ENCODE measurements at places on chromosomes 4 and X.

- no peak for DNase-seq
Observed at GRCh38 chrX:84363663-84364062, 138.6 kb downstream of the HDX start.

DNA sequence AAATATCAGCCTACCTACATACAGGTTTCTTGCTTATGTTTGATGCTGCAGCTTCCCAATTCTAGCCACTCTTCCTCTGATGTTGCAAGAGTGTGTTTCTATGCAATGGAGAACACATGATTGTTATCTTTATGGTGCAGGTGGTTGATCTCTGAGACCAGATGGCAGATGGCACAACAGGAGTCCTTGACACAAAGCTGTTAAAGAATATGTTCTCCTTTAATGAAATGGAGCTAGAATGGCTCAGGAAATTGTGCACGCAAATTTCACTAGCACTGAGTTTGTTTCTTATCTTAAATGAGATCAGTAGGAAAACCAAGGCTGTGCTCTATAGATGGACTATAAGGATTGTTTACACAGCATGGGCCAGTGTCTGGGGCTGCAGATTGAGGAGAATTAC, 29.9 kb upstream of the TTC29 start:
- DNase-seq = no peak

DNA sequence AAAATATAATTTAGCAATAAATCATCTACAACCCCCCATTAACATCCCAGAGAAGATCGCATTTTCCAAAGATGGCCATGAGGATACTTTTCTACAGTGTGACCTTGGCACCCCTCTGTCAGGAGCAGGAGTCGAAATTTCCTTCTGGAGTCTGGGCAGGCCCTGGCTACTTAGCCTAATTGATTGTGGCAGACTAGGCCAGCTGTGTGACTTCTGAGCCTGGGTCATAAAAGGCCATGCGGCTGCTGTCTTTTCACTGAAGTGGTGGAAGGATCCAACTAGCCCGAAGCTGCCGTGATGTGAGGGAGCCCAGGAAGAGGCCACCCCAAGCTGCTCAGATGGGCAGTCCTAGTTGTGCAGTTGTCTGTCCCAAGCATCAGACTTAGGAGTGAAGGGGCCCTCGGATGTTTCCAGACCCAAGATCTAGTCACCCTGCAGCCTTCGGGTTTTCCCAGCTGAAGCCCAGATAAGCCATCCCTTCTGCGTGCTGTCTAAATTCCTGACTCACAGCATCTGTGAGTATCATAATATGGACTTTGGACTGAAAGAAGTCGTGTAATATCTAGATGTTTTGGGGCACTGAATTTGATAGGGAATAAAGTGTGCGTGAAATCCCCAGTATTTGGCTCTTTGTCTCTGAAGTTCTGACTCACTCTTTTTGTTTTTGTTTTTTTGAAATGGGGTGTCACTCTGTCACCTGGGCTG, 21.0 kb downstream of the PDK3 start:
- DNase-seq = peak; percentile 48

DNA sequence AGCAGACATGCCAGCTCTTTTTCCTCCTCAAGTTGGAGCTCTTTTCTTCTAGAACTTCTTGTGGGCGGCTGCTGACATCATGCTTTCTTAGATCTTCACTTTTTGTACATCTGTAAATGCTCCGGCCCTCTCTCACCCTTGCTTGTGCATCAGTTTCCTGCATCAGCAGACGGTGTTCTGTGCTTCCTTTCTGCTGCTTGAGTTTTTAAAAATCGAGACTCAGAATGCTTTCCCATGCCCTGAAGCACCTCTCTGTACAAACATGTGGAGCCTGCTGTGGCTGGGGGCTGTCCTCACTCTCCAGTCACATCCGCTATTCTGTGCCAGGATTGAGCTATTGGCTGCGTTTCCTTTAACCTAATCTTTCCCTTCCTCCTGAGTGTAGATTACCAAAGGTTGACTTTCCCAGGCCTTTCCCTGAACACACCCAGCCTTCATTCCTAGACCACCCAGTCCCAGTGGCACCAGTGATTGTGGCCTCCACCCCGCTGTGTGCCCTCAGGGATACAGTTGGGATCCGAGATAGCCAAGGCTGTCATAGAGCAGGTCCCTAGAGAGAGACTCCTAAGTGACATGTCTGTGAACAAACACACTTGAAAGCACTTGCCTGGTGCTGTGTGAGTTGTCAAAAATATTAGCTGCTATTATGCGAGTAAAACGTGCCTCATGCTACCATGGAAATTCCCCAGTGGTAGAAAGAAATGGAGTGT, 41.9 kb downstream of the TNIP2 start:
- DNase-seq = peak; percentile 24

GRCh38 chr4:48651914-48652313, 128.2 kb downstream of the FRYL start:
- no peak for DNase-seq

GRCh38 chrX:10612215-10612614, 8.2 kb downstream of the MID1 start:
- no peak for DNase-seq

DNA sequence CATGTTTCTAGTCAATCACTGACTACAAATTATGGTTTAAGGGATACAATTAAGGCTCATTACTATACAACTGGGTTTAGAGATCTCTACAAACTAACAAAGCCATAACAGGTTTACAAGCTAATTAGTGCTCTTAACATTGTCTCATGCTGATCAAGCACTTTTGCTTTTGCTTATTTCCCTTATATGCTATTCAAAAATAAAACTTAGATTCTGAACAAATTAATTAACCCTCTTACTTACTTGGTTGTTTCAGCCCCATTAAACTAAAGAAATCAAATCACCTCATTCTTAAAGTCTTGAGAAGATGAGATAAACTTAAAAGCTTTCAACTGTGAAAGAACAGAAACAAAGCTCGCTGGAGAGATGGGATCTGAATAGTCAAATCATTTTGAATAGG, 2024.5 kb upstream of the ADGRL3 start:
- DNase-seq = no peak

DNA sequence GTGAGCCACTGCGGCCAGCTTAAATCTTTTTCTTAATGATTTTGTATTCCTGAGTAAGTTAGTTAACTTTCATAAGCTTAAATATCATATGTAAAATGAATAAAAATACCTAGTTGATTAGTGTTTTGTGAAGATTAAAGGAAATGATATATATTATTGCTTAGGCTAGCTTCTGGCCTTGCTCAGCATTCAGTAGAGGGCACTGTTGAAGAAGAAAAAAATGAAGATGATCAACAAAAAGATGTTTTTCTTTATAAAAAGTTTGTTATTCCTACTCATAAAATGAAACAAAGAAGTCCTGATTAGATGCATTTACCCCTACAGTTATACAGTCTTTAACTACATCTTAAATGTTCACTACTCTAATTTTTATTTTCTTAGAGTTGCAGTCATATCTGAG, 797.7 kb downstream of the RAPGEF2 start:
- no peak for DNase-seq

DNA sequence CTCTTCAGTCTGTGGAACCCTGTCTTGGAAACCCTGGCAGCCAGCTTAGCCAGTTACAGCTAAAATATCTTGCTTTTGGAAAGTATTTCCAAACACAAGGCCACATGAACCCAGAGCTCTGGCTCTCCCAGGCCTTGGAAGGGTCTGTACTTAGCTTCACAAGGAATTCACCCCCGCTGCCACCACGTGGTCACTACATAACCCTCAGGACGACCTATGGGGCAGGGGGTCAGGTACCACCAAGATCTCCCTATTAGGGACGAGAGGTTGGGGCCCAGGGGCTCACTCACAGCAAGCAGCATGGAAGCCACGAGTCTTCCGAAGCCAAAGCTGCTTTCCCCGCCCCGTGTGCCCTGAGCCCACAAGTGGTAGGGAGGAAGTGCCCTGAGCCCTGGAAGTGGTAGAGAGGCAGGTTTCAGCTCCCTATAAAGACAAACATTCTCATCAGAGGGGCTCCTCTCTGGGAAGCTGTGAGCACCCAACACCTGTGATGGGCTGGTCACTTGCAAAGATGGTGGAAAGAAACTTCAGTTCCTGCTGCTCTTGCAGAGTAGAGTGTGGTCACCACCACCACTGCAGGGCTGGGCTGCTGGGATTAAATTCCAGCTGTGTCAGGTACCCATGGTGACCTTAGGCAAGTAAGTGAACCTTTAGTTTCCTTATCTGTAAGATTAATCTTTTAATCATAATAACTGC, 4.7 kb upstream of the JAKMIP1 start:
- no peak for DNase-seq

DNA sequence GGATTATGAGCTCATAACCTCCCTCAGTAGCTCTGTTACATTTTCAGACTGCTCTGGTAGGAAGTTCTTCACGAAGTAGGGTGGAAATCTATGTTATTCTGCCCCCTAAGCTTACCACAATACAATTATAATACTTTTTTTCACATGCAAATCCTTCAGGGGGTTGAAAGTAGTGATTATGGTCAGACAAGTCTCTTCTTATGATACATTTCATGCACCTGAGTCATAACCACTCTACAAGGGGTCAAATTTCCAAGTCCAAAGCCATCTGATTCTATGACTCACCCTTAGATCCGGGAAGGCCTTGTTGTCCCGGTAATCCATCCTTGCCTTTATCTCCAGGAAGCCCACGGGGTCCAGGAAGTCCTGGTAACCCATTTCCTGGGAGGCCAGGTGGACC, 95.2 kb downstream of the ATG4A start:
- DNase-seq = peak; percentile 15

- DNase-seq = no peak
Observed at GRCh38 chrX:40736170-40736505, 796 bp upstream of the MED14 start.

DNA sequence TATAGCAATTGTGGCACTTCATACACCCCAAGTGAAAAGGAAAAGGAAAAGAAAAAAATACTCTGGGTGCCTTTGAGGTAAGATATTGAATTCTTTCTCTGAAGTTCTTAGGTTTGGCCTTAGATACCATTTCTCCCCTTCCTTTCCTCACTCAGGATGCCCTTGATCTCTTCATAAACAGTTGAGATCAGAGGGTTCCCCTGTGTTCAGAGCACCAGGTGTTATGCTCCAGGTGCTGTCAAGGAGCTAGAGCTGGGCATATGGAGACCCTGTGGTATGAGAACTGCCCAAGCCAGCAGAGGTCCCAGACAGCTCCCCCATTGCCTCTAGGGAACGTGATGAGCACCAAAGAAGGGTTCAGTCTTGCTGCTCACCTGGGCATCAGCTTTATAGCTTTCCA, 17.1 kb upstream of the CD40LG start:
- DNase-seq = no peak

- no peak for DNase-seq
Observed at GRCh38 chr4:147492761-147493160, 11.9 kb downstream of the EDNRA start.

DNA sequence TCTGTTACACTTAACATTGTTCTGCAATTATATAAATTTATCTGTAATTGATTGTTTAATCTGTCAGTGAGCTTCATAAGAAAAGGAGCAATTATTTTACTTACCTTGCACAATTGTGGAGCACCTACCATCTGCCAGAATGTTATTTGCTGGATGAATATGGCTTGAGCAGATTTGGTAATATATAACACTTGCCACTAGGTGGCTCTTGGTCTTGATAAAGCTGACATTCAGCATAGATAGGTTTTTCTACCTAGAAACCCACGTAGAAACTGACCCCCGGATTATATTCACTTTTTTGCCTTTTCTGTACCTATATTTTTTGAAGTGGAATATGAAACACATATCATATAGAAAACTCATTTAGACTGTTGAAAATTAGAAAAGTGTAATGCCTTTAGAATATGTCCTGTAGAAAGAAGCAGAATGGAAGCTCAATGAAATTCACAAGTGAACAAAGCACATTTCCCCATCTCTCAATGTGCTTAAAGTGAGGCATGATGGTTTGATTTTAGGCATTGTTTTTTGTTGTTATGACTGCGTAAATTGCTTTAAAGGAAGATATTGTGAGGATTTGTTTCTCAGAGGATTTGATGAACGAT, 9.5 kb downstream of the RBPJ start:
- peak; percentile 16 for DNase-seq

GRCh38 chrX:105829011-105829410, 6.7 kb downstream of the NRK start:
- no peak for DNase-seq

GRCh38 chr4:157576671-157577217, 356.2 kb downstream of the GRIA2 start:
- no peak for DNase-seq

- DNase-seq = no peak
Observed at GRCh38 chr4:26900765-26901164, 40.1 kb downstream of the STIM2 start.

- DNase-seq = peak; percentile 58
Observed at GRCh38 chrX:71195964-71196649, 26.9 kb upstream of the GJB1 start.

GRCh38 chr4:105637408-105638176, 70.9 kb downstream of the INTS12 start:
- peak; percentile 67 for DNase-seq

DNA sequence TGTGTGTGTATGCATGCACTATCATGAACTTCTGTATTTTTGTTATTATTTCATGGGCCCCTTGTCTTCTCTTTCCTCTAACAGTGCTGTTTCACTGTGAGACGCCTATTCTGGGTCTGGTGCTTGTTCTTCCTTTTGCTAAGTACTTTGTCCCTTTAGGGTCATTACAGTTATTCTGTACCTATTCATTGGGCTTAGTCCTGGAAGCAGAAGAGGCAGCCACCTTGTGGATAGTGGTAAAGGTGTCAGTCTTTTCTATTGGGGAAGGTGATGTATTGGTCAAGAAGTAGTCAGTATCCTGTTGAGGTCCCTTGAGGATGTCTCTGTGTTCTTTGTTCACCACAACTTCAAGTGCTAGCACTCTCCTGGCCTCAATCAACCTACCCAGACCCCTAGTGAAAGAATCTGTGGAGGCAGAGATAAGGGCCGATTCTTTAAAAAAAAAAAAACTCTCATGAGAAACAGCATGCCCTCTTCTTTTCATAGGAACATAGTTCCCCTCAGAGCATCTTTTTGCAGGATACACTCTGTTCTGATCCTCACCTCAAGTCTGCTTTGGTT, 593.8 kb downstream of the SPRY1 start:
- DNase-seq = peak; percentile 33

GRCh38 chr4:15651676-15652075, 3.5 kb downstream of the FBXL5 start:
- DNase-seq = no peak

- no peak for DNase-seq
Observed at GRCh38 chr4:109359040-109359646, 56.7 kb upstream of the COL25A1 start.

DNA sequence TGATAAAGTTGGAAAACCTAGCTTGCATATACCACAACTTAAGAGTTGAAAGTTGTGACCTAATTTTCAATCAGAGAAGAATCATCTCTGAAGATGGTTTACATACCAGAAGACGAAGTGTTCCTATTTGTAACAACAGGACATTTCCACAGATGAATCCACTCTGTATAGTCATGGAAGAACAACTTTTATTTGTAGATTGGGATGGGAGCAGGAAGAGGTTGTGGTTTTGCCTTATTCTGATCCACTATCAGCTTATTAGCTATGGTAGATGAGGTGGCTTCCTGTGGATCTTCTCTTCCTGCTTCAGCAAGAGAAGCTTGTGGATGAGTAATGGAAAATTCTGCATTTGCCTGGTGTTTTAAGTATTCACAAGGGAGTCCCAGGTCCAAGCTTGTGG, 18.6 kb upstream of the SUPT20HL1 start:
- DNase-seq = no peak

All from large intestine (tissue), 12 donors.